GM04504 (cell line): ENCODE measurements at places on chromosomes 5 and 9.

- DNase-seq = no peak
These were observed 2.8 kb downstream of the CACNA1B start for GRCh38 chr9:137880160-137880975.

GRCh38 chr5:59001154-59001553 is 418.3 kb downstream of the RAB3C start:
- DNase-seq = no peak

GRCh38 chr5:160769301-160769700 is 82.7 kb downstream of the ATP10B start:
- DNase-seq = no peak

DNA sequence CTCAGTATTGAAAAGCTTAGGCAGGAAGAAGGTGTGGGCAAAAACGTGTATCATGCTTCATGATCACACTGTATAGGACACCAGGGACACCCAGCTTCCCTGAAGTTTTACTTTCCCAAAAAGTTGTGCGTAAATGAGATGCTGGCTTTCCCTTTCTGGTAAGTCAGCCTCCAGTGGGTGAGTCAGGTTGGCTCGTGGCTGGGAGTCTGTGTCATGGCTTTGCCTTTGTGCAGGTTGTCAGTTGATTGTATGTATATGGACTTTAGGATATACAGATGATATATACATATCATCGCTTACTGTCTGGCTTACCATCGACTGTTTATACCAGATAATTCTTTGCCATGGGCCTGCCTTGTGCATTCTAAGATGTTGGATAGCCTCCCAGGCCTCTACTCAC is 34.2 kb downstream of the ADRB2 start:
- no peak for DNase-seq

DNA sequence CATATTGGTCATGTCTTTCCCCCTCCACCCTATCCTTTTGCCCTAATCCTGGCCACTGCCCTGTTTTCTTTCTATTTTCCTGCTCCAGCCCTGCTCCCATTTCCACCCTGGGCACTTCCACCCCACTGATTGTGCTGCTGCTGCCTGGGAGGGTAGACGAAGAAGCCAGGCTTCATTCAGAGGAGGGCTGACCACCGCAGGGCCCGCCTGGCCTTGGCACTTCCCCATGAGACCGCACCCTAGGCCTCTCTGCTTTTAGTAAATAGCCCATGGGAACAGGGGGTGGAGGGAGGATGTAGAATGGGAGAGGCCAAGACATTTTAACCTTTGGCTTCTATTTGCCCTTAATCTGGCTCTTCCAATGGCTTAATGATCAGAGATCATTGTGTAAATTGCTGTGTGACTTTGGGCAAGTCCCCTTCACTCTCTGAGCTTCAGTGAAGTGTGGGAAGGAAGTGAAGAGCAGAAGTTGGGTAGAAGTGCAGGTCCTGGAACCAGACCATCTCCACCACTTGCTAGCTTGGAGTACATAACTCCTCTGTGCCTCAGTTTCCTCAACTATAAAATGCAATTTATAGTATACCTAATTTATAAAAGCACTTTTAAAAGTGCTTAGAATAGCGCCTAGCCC is 13.6 kb upstream of the GPX3 start:
- DNase-seq = no peak

GRCh38 chr9:136690806-136691261 is 3.6 kb upstream of the AGPAT2 start:
- DNase-seq = no peak

DNA sequence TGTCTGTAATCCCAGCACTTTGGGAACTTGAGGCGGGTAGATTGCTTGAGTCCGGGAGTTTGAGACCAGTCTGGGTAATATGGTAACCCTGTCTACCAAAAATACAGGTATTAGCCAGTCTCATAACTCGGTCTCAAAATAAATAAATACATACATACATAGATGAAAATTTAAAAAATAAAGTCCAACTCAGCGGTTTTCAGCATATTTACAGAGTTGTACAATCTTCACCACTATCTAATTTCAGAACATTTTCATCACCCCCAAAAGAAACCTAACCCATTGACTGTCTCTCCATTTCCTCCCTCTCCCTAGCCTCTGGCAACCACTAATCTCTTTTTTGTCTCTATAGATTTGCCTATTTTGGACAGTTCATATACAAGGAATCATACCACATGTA is 10.7 kb downstream of the RMND5B start:
- DNase-seq = no peak

- DNase-seq = no peak
These were observed 76.8 kb downstream of the CAMSAP1 start for GRCh38 chr9:135830496-135830895.
